Activated effector memory CD4-positive, alpha-beta T cell treated with anti-CD3 and anti-CD28 coated beads, Interleukin-2, amount 50 U/mL, for 16 hours (primary cell): ENCODE measurements at places on chromosomes 3 and 15.

GRCh38 chr3:170470063-170471016, 51.7 kb downstream of the CLDN11 start:
- no peak for DNase-seq

GRCh38 chr15:29675791-29676301, 146.4 kb downstream of the TJP1 start:
- DNase-seq, result no peak

- DNase-seq, result no peak
Observed at GRCh38 chr15:42104095-42104891, 9.9 kb upstream of the PLA2G4D start.

DNA sequence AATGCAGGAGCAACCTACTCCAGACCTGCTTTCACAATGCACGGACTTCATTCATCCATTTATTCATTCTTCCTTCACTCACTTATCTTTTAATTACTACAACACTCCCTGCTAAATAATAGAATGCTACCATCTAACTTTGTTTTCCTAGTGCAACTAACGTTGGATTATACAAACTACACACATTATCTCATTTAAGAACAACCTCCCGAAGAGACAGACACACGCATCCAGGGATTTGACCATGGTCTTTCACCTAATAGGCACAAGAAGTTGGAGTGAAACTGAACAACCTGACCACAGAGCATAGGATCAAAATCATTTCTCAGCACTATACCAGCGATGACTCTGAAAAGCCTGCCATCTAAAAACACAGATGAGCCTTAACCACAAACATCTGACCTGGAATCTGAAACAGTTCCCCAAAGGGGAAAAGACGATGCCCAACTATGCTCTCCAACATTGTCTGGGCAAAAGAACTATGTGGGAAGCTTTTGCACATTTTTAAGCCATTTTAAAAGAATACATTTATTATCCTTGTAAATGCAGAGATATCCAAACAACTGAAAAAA, 21.0 kb downstream of the ZNF385D start:
- no peak for DNase-seq

- DNase-seq, result no peak
Observed at GRCh38 chr3:150786791-150787190, 23.8 kb upstream of the SIAH2 start.

DNA sequence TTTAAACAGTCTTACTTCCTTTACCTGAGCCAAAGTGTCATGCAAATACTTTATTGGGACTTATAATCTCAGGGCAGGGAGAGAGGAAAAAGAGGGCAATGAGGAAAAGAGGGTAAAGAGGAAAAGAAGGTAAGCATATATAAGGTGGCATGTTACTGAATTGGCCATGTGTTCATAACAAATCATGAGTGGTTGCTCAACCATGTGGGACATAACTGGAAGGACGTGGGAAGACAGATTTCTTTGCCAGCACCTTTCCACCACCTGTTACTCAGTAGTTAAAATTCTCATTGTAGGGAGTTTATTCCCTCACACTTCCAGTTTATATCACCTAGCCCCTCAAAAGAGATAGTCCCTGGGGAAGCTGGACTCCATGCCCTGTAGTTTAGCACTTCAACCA, 54.7 kb upstream of the TPRG1 start:
- DNase-seq, result no peak

- DNase-seq, result no peak
Observed at GRCh38 chr3:13053893-13054292, 19.3 kb downstream of the IQSEC1 start.

- no peak for DNase-seq
Observed at GRCh38 chr15:78291698-78292097, 7.7 kb downstream of the SKIC8 start.

DNA sequence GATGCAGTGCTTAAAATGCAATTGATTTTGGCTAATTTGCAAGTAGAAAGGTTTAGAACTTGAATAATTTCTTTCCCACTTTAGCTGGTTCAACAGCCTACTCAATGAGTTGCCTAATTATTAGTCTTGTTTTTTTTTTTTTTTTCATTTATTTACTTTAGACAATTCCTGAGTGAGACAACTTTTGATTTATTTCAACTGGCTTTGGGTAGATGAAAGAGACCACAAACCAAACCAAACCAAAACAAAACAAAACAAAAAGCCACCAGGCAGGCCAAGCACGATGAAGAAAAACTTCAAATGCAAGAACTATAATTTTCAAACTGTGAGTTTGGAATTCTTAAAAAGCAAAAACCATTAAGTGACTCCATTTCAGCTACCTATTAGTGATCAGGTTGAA, 469.9 kb downstream of the GBE1 start:
- no peak for DNase-seq

DNA sequence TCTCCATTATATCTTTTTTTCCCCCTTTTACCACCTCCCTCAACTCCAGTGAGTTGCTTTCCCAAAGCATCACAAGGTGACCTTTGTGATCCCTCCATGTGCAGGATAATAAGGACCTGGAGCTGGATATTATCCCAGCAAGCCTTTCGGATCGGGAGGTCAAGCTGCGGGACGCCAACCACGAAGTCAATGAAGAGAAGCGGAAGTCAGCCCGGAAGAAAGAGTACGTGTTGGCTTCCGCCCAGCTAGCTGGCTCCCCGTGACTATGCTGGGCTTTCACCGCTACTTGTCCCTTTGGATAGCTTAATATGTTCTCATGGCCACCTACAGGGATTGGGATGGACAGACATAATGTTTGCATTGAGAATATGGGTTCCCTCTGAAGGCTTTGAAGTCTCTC, 273.7 kb upstream of the UMPS start:
- no peak for DNase-seq
